ENCODE measurements at places on chromosomes 1 and 21.

- DNase-seq = peak; percentile 61
Measured at GRCh38 chr1:243917177-243917862, 67.3 kb upstream of the AKT3 start.

DNA sequence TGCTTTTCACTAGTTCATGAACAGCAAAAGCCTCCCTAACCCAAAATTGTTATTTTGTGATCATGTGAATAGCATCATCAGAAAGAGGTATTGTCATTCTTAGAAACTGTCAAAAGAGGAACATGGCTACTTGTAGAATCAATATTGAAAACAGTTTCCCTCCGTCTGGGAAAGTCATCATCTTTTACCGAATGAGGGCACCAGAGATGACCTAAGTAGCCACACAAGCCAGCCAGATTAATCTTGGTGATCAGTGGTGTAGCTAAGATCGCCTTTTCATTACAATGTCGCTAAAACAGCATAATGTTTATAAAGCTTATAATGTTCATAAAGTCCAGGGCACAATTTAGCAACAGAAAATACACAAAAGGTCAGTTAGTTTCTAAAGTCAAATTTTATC is 136.1 kb downstream of the SIPA1L2 start:
- no peak for DNase-seq

DNA sequence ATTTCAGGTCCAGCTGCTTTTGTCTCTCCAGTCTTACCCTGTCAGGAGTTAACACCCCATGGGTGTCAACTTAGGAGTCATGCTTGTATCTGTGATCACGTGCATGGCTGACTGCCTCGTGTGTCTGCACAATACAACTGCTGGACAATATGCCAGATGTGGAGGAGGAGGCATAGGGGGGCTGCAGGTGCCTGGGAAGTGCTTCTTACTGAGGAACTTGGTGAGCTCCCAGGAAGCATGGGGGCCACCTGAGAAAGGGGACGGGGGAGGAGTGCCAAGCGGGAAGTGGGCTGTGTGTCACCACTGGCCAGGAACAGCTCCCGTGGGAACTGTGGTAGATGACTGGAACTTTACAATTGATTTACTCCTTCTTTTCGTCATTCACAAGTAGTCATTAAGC is 9.5 kb downstream of the RHEX start:
- DNase-seq = no peak

GRCh38 chr21:24658926-24659325 is 948.4 kb downstream of the MRPL39 start:
- DNase-seq = no peak

DNA sequence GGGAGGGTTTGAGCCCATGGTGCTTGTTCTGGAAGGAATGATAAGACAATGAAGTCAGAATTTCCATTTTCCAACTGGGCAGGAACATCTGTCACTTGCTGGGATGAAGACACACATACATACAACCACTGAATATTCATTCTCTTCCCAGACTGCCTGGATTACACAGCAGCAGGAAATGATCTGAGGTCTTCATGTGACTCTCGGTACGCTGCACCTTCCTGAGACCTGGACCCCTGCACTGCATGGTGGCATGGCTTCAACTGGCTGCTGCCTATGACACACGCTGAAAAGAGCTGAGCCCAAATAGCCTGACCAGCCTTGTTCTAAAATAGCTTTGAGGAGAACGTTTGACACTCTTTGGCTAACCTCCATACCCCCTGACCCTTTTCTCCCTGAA is 150.6 kb downstream of the GABPA start:
- no peak for DNase-seq

GRCh38 chr1:236211815-236212214 is 69.5 kb downstream of the GPR137B start:
- no peak for DNase-seq

DNA sequence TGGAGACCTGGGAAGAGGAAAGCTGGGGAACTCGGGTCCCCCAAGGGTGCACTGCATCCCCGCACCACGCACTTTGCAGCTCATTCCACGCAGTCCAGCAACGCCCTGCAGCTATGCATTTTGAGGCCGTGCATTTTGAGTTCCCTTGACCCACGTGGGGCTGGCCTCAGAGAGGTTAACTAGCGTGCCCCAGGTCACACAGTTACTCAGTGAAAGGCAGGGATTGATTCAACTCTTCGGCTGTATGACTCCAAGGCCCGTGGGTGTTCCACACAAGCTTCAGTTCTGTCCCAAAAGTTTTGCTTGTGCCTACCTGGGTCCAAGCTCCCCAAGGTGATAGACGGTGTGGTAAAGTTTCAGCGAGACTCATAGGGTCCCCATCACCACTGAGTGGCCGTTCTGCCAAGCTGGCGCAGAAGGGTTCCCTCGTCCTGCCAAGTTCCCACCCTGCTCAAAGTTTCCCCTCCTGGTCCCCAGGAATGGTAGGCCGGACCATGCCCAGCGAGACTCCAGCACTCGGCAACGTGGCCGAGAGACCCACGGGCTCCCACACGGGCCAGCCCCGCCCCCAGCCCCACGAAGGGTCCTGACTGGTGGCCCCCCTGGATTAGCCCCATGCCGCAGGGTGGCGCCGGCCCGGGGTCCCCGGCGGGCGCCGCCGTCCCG is 611 bp downstream of the HSPG2 start:
- no peak for DNase-seq

GRCh38 chr1:104132382-104132973 is 382.8 kb downstream of the AMY1C start:
- peak; percentile 1 for DNase-seq

- DNase-seq = no peak
Measured at GRCh38 chr1:36133484-36133883, 8.5 kb upstream of the COL8A2 start.

DNA sequence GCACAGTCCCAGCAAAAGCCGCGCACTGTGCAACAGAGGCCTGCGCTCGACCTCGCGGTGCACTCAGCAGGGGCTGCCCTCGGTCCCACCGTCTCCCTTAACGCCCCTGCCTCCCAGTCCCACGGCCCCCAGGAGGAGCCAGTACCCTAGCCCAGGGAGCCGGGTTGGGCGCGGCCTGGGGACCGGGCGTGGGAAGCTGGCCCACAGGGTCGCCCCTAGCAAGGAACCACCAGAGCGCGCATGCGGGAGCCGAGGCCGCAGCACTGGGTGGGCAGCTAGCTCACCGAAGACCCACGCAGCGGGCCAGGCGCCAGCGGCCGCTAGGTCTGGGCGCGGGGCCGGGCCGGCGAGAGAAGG is 21.6 kb upstream of the ZNF678 start:
- DNase-seq = no peak

GRCh38 chr1:107794571-107794970 is 170.4 kb downstream of the VAV3 start:
- DNase-seq = no peak

DNA sequence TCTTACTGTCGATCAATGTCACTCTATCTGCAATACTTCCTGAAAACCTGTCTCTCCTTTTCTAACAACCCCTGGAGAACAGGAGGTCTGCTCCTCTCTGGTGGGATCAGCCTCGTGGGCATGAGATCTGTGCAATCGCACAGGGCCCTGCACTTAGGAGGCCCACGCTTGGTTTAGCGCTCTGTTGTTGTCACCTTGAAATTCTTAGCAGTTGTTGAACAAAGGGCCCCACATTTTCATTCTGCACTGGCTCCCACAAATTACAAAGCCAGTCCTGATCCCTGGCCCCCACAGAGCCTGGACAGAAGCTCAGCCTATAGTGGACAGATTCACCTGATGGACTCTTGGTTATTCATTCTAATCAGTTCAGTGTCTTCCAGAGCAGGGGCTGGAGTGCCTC is 18.6 kb downstream of the SPOCD1 start:
- no peak for DNase-seq

DNA sequence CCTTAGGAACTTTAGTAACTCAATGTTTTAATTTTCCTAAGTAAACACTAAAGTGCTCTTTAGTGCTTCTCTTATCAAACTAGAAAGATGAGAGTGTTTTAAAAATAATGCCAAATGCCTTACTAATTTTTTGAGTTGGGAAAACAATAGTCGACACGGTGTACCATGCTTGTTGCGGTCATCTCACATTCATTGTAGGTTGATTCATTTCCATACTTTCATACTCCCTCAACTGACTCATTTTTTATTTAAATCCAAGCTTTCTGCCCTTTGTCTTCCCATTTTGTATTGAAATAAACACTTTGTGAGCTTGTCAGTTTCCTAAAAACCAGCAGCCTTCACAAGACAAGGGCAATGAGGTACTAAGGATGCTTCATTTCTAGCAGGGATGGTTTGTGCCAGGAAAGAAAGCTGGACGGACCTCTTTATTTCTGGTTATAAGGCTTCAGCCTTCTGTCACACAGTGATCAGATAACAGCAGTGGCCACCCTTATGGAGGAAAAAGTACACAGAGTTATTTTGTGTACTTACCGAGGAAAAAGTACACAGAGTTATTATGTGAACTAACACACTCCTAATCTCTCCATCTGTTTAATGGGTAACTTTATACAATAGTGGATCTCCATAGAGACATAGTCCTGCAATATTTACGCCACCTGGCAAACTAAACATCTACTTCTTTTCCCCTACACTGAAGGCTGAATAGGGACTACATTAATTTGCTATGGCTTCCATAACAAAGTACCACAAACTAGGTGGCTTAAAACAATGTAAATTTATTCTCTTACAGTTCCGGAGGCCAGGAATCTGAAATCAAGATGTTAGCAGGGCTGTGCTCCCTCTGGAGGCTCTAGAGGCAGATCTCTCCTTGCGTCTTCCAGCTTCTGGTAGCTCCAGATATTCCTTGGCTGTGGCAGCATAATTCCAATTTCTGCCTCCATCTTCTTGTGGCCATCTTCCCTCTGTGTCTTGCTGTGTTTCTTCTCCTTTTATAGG is 13.0 kb upstream of the CCDC190 start:
- no peak for DNase-seq

GRCh38 chr1:169117599-169117998 is 11.1 kb downstream of the ATP1B1 start:
- no peak for DNase-seq

GRCh38 chr21:19767546-19767945 is 1230.7 kb upstream of the NCAM2 start:
- DNase-seq = no peak

DNA sequence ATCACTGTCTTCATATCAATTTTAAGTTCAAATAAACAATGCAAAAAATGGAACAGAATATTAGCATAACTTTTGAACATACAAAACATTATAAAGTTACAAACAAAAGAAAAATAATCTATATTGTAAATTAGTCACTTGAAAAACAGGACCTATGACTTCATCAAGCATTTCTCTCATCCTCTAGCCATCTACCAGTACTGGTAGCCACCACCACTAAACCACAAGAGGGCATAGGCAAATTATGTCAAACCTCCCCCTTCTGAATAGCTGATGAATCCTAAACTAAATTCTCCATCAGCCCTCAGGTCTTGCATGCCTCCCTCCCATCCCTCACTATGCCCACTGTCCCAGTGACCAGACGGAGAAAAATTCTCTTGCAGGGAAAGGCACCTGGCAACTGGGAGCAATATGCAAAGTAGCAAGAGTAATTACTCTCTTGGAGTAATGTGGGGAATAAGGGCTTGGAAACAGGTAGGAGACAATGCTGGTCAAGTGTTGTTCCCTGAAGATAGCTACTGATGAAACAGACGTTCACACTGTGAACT is 37.1 kb downstream of the SSX2IP start:
- DNase-seq = no peak

DNA sequence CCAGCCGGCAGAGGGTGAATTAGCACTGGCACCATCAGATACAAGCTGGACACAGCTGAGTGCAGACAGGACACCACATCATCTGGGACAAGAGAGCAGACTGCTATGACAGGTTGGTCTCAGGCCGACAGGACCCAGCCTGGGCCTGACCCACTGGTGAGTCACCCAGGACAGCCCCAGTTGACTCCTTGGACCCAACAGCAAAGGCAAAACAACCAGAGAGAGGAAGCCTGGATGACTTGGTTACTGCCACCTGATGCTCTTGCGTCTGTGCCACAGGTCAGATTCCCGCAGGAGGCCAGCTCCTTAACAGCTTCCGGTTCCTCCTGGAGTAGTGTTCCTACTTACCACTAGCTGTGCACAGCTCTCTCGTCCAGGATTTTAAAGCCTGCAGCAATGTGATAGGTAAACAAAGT is 18.5 kb downstream of the CCN1 start:
- DNase-seq = no peak

GRCh38 chr1:33292726-33293340 is 28.1 kb downstream of the A3GALT2 start:
- no peak for DNase-seq

DNA sequence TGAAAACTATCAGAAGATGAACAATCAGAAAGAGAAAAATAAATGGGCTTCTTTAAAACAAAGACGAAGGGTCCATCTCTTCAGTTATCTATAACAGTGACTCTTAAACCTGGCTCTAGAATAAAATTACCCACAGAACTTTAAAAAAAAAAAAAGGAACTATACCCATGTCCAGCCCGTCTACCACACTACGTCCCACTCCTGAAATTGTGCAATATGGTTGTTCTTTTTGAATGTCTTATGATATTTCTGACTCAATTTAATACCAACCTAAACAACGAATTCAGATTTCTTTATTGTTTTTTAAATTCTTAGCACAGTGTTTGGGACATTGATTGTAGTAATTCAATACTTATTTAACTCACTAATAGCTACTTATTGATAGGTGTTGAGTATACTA is 246.3 kb downstream of the DPYD start:
- no peak for DNase-seq

DNA sequence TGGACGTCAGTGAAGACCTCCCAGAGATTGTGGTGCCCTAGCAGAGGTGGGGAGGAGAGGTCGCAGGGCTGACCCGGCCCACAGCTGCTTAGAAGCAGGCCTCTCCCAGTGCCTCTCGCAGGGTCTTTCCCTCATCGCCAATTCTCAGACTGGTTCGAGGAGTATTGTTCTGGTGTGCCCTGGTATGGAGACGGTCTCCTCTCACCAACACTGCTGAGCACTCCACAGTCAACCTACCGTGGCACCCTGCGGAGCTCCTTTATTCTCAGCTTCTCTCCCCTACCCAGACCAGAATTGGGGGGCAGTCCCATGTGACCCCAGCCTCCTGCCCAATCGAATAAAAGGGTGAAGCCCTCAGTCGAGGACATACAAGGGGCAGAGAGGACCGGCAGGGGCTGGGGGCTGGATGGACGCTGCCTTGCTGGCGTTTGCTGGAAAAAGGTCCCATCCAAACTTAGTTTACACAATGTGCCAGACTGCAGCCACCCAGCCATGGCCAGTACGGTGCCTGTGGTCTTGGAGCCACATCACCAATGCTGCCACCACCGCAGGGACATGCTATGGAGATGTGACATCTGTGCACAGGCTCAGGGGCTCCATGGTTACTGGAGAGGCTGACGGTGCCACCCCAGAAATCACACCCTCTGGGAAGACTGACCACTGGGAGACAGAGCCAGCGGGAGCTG is 80.8 kb downstream of the STUM start:
- DNase-seq = no peak

- DNase-seq = no peak
Measured at GRCh38 chr1:6209661-6210580, 4.0 kb downstream of the RNF207 start.

GRCh38 chr1:34850382-34850781 is 9.2 kb downstream of the SMIM12 start:
- DNase-seq = no peak

All from right kidney (tissue), 9 donors.